ENCODE measurements at places on chromosomes 7 and 10.

DNA sequence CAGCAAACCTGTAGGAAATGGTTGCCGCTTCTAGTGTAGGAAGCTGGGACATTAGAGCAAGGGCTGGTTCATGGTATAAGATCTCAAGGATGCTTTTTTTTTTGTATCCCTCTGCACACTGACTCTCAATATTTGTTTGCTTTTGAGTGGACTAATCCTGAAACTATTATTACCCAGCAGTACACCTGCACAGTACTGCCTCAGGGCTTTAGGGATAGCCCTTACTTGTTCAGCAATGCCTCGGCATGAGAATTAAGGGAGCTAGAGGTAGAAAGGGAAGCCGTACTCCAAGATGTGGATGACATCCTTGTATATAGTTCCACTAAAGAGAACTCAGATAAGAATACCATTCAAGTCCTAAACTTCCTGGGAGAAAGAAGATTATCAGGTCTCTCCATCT is 70.5 kb downstream of the COPG2 start:
- peaks cover 5% of the 10 kb centered on the region for H3K36me3 ChIP-seq
- no peak overlapping the region for H3K27ac ChIP-seq
- H3K27me3 ChIP-seq = no peaks in the 10 kb centered on the region
- H3K4me3 ChIP-seq = no peak overlapping the region

DNA sequence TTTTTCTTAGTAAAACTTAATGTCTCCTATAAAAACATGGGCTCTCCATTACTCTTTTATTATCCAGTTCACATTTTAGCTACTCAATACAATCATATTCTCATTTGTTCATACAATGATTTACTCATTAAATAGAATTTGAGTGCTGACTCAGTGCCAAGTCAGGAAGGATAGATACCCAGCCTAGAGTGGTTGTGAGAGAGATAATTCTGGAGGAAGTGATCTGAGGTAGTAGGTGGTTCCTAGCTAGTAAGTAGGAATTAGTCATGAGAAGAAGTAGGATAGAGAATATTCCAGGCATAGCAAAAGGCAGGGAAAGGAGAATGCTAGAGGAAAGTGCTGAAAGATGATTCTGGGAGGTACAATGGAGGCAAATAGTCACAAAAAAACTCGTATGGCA is 133.5 kb upstream of the MBL2 start:
- DNase-seq = no peak
- H3K27me3 ChIP-seq = no peaks in the 10 kb centered on the region
- no peak overlapping the region for H3K27ac ChIP-seq
- no peak overlapping the region for H3K4me3 ChIP-seq
- no peaks in the 10 kb centered on the region for H3K4me1 ChIP-seq

GRCh38 chr7:42700406-42701327 is 211.2 kb downstream of the C7orf25 start:
- H3K36me3 ChIP-seq = no peaks in the 10 kb centered on the region
- no peaks in the 10 kb centered on the region for H3K27me3 ChIP-seq
- H3K4me3 ChIP-seq = no peak overlapping the region
- H3K27ac ChIP-seq = no peak overlapping the region
- no peak for DNase-seq
- H3K4me1 ChIP-seq = no peaks in the 10 kb centered on the region

- H3K27ac ChIP-seq = peak overlapping the region; percentile 90
- peaks cover 34% of the 10 kb centered on the region for H3K36me3 ChIP-seq
- no peaks in the 10 kb centered on the region for H3K27me3 ChIP-seq
- peaks cover 80% of the 10 kb centered on the region for H3K4me1 ChIP-seq
- H3K4me3 ChIP-seq = peak overlapping the region; percentile 86
- DNase-seq = peak; percentile 90
Measured at GRCh38 chr7:128940494-128941322, 3.0 kb downstream of the IRF5 start.

- DNase-seq = no peak
- no peak overlapping the region for H3K27ac ChIP-seq
- H3K4me3 ChIP-seq = no peak overlapping the region
- H3K36me3 ChIP-seq = no peaks in the 10 kb centered on the region
- no peaks in the 10 kb centered on the region for H3K27me3 ChIP-seq
Measured at GRCh38 chr10:25852364-25852941, 81.6 kb upstream of the MYO3A start.

DNA sequence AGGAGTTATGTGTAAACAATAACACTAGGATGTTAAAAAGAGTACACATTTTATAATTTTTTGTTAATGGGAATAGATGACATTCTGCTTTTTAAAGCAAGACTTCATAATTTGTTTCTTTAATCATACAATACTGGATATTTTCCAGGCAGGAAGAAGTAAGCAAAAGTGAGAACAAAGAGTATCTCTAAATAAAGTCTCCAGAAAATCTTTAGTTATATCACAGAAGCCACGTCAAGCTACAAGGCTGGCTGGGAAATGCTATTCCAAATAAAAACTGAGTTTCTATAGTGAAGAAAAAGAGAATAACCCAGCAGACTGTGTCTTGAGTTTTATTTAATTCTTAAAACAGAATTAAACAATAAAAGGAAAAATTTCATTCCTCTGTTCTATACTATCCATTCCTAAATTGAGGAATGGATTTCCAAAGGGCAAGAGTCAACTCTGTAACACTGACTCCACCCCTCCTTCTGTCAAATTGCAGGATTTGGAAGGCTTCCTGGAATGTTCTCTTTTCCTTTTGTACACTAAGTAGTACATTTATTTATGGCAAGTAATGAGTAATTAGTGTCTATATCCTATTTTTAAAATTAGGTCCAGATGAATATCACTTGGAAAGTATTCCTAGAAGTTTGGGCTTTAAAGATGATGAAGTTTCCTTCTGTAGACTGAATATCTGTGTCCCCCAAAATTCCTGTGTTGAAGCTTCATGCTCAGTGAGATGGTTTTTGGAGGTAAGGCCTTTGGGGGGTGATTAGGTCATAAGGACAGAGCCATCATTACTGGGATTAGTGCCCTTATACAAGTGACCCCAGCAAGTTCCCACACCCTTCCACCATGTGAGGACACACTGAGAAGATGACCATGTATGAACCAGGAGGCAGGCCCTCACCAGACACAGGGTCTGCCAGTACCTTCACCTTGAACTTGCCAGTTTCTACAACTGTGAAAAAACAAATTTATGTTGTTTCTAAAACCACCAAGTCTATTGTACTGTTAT is 290.9 kb downstream of the CRPPA start:
- H3K27ac ChIP-seq = no peak overlapping the region
- no peaks in the 10 kb centered on the region for H3K4me1 ChIP-seq
- no peaks in the 10 kb centered on the region for H3K27me3 ChIP-seq
- no peak overlapping the region for H3K4me3 ChIP-seq

- no peaks in the 10 kb centered on the region for H3K4me1 ChIP-seq
- no peak overlapping the region for H3K4me3 ChIP-seq
- no peak for DNase-seq
Measured at GRCh38 chr7:130020434-130020833, 30.7 kb downstream of the ZC3HC1 start.

- peak overlapping the region; percentile 24 for H3K4me3 ChIP-seq
- H3K36me3 ChIP-seq = no peaks in the 10 kb centered on the region
- peak; percentile 3 for DNase-seq
- H3K4me1 ChIP-seq = peaks cover 16% of the 10 kb centered on the region
- H3K27ac ChIP-seq = no peak overlapping the region
- peaks cover 44% of the 10 kb centered on the region for H3K27me3 ChIP-seq
Measured at GRCh38 chr7:64887756-64888508, 15.1 kb upstream of the ZNF273 start.

DNA sequence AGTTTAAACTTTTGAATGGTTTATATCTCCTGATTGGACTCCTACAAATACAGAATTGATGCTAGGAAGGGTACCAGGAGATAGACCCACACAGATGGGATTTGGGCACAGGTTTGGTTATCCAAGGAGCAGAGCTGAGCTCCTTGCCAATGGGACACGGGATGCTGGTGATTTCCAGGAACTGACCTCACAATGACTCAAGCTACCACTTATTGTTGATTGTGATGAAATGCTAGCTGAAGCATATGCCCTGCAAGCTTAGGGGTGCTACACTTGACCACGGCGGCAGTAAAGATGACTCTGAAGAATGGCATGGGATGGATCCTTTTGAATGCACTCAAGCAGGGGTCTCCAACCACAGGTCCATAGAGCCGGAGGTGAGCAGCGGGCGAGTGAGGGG is 45.5 kb upstream of the VKORC1L1 start:
- no peak overlapping the region for H3K27ac ChIP-seq
- no peaks in the 10 kb centered on the region for H3K27me3 ChIP-seq
- no peaks in the 10 kb centered on the region for H3K4me1 ChIP-seq
- H3K36me3 ChIP-seq = no peaks in the 10 kb centered on the region
- DNase-seq = no peak
